CMK (cell line): ENCODE measurements at places on chromosomes 7 and 10.

DNA sequence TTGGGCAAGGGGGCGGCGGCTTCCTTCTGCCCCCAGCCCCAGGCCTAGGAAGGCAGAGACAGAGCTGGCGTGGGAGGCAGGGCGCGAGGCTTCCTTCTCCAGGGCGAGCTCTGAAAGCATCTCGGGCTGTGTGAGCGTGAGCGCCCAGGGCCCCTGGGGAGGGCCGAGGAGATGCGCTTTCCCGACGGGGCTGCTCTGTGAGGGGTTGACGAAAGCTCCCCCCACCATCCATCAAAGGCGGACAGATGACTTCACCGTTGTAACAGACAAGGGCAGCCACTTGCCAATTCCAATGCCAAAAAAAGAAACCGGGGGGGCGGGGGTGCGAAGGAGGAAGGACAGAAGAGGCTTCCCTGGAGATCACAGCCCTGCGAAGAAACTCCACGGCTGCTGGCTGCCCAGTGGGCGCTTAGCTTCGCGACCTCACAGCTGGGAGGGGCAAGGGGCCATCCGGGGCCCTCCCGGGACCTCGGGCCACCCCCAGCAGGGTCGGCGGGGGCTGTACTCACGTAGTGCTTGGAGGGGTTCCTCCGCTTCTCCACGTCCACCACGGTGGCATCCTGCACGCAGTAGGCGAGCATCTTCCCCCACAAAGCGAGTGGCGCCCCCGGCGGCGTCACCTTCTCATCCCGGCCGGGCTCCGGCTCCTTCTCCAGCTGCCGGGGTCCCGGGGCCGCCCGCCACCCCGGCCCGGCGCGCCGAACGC, 537 bp downstream of the SH3PXD2A start:
- no peak for DNase-seq

DNA sequence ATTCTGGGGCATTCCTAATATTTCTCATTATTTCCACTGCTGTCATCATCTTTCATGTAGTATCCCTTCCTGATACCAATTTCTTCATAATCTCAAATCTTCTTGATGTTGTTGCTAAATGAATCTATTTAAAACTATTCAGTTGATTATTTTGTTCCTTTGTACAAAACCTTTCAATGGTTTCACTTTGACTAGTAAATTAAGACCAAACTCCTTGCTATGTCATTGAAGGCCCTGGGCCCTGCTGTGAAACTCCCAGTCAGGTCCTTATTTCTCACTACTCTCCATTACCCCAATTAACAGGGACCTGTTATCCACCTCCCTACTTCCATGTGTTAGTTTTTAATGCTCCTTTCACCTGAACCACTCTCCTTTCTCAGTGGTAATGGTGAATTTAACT, 97.0 kb downstream of the CTTNBP2 start:
- DNase-seq: no peak

GRCh38 chr7:127835679-127836078, 183.7 kb downstream of the SND1 start:
- DNase-seq: no peak

DNA sequence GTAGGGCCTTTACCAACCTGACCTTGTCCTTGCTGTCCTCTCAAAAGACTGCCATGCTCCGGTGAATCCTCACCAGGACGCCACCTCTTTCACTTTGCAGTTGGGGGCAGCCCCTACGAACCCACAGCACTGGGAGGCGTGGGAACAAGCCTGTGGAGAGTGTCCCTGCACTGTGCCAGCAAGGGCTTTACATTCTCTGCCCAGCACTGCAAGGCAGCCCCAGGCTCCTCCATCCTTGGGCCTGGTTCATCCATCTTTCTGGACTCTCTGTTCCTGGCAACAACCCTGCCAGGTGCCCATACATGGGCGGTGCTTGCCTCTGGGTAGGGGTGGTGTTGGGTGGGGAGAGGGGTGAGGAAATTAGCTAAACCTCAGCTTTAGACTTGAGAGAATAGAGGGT, 1.4 kb downstream of the CHAT start:
- no peak for DNase-seq

GRCh38 chr10:111360260-111360925, 283.6 kb downstream of the ADRA2A start:
- DNase-seq: peak; percentile 5

- no peak for DNase-seq
Observed at GRCh38 chr7:77982926-77983550, 184.5 kb downstream of the PHTF2 start.

- DNase-seq: no peak
Observed at GRCh38 chr10:97974100-97974499, 56.3 kb downstream of the CRTAC1 start.

- DNase-seq: no peak
Observed at GRCh38 chr10:79084972-79085597, 16.3 kb downstream of the ZMIZ1 start.

DNA sequence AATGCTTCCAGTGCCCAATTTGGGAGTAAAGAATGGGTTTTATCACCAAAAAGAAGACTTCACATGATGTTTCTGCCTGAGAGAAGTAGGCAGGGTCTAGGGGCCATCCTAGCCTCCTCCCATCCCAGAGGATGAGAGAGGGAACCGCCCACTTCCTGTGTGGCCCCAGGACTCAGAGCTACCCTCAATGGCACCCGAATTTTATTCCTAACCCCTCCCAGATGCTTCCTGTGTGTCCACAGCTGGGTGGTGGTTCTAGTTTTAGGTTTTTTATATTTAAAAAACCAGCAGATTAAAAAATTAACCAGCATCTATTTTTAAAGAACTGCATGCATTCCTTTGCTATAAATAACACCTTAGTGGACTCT, 583.5 kb downstream of the PTPRN2 start:
- DNase-seq: no peak

DNA sequence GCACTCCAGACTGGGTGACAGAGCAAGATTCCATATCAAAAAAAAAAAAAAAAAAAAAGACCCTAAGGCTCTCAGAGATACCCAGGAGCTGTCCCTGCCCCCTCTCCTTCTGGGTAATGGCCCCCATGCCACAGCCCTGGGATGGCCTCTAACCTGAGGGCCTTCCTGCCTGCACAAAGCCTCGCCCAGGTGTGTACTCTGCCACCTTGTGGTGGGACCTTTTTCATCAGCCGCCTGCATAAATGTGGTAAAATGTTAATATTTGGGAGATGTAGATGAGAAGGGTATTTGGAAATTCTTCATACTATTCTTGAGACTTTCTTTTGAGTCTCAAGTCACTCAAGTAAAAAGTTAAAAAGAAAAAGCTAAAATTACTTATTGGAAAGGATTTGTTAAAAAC, 46.3 kb upstream of the RNF216 start:
- DNase-seq: no peak

DNA sequence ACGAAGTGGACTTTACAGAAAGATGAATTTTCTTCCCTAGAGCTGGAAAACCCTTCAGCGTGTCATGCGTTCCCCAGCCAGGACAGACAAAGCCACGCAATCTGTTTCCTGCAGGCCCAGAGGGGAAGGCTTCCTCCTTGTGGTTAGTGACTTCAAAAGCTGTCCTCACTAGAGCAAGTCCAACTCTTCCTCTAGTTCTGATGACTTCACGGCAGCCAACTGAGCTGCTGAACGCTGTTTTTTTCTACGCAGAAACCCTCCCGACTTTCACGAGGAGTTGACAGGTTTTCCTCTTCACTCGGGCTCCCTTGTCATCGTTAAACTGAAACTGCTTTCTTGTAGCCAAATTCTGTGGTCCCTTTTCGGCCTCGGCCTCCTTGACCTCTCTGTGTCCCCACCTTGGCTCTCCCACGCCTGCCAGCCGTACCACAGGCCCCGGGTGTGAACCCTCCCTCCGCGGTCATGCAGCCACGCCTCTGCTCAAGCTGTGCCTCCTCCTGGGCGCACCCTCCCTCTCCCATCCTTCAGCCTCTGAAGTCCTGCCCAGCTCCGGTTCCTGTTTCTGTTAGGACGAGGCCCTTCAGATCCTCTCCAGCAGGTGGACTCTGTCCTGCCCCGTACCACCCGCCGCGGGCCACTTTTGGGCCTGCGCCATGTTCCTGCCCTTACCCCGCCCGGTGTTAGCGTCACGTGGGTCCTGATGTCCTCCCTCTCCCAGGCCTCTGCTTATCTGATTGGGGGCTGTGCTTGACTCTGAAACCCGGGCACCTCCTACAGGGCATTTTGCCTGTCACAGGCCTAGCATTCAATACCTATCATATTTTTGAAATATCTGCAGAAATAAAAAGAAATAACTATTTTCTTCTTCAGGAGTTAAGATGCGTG, 39.3 kb downstream of the CUX1 start:
- peak; percentile 97 for DNase-seq

GRCh38 chr7:31310321-31310935, 30.1 kb downstream of the NEUROD6 start:
- DNase-seq: no peak

- DNase-seq: peak; percentile 54
Observed at GRCh38 chr7:44847509-44847919, 373 bp downstream of the H2AZ2 start.

- no peak for DNase-seq
Observed at GRCh38 chr7:127417346-127417745, 24.8 kb upstream of the ZNF800 start.

DNA sequence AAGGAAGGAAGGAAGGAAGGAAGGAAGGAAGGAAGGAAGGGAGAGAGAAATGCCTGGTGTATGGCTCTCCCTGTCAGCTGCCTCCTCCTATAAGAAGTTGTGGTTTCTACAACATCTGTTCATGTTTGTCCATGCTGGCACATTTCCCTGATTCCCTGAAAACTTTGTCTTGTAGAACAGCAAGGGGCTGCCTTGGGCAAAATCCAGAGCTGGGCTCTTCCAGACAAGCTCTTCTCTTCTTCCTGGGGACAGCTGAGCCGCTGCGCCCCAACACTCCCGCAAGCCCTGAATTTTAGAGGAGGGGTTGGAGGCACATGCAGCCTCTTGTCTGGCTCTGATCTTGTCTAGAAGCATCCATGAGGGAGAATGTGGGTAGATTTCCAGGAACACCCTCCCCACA, 282.0 kb upstream of the ADARB2 start:
- no peak for DNase-seq

GRCh38 chr10:96496281-96496925, 17.3 kb downstream of the TLL2 start:
- no peak for DNase-seq

DNA sequence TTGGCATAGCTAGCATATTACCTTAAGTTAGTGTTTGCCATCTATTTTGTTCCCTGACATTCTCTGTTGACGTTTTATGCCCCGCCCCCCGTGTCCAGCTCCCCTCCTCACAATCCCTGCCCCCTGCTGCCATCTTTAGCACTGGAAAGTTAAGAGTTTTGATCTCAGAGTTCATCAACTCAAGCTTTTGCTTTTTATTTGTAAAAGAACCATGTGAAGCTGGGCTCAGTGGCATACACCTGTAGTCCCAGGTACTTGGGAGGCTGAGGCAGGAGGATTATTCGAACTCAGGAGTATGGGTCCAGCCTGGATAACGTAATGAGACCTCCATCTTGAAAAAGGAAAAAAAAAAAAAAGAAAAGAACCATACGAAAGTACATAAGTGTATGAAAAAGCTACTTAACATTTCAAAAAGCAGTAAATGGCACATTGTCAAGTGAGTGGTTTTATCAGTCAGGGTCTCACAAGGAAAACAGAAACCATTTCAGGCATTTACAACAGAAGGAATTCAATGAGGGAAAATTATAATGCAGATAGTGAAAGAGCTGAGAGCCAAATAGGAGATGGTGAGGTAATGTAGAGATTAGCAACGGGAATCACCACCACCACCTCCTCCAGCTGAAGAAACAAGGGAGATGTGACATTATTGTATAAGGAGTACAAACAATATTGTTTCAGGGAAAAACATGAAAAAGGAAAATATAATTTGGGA, 64.9 kb downstream of the MCU start:
- DNase-seq: no peak

DNA sequence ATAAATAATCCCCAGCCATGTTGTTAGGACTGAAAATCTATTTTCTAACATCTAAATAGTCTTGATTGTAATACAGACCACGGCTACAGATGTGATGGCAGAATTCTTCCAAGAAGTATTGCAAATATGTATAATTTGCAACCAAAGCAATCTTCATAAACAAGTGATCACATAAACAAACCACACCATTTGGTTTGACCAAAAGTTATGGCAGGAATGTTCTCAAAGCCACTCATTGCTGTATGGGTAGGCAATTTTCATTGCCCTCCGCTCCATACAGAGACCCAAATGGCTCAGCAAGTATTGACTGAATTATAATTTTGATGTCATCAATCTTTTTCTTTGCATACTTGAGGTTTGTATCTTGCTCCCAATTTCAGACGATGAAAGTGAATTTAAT, 19.0 kb upstream of the RHOBTB1 start:
- DNase-seq: no peak

DNA sequence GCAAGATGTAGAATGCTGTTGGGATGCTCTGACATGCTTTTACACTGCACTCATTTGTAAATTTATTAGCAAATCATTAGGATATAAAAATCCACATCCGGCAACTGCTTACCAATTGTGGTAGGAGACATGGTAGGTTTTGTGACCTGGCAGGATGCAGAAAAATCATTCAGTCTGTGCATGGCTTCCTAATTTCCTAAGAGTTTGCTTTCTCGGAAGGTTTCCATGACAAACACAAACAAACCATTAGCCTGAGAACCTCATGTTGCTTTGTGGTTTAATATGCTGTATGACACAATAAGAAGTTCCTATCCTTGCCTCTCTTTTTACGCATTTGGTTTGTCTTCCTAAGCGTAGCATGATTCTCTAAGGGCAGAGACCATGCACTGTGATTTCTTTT, 14.7 kb upstream of the LMBR1 start:
- DNase-seq: no peak

DNA sequence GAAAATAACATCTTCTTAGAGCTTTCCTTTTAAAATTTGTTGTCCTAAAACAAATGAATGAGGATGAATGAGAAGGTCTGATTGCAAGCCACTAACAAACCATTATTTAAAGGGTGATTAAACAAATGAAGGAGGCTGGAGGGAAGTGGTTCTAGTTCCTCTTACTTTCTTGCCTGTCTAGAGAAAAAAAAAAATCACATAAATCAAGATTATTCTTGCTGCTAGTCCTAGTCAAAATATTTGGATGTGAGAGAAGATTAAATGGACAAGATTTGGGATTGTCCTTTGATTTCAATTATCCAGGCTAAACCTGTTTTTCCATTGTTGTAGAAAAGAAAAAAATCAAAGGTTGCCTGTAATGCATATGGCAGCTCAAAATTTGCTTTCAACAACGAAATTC, 3.3 kb downstream of the SKAP2 start:
- DNase-seq: no peak

DNA sequence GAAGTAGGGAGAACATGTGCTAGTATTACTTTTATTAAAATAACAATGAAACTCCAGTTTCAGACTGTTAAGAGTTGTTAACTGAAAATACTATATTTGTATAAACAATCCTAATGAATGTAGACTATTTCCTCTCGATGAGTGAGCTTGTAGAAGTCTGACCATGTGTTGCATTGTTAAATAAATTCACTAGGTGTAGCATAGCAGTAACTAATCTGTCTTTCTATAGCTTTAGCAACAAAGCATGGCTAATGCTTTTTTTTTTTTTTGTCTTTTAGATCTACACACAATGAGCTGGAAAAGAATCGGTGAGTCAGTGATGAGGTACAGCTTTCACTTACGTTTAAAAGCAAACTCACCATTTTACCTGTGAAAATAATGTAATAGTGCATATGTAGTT, 37.1 kb downstream of the MXI1 start:
- no peak for DNase-seq

- no peak for DNase-seq
Observed at GRCh38 chr10:100000109-100000644, 9.6 kb downstream of the DNMBP start.
